Right forelimb (tissue), 1 donor: ENCODE measurements at places on chromosomes 3 and 15.

GRCh38 chr15:67082007-67082536, 16.7 kb downstream of the SMAD3 start:
- DNase-seq = no peak

DNA sequence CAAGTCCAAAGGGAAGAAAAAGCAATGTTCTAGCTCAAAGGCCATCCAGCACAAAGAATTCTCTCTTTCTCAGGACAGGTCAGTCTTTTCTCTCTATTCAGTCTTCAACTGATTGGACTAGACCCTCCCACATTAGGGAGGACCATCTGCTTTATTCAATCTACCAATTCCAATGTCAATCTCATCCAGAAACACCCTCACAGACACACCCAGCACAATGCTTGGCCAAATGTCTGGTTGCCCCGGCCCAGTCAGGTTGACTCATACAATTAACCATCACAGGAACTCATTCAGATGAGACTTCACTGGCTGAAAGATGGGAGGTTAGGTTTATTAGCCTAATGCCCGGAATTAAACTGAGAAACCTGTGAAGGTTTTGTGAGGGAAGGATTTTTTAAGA, 32.4 kb downstream of the ACAN start:
- DNase-seq = no peak

- no peak for DNase-seq
Measured at GRCh38 chr3:79297245-79297960, 470.4 kb downstream of the ROBO1 start.

DNA sequence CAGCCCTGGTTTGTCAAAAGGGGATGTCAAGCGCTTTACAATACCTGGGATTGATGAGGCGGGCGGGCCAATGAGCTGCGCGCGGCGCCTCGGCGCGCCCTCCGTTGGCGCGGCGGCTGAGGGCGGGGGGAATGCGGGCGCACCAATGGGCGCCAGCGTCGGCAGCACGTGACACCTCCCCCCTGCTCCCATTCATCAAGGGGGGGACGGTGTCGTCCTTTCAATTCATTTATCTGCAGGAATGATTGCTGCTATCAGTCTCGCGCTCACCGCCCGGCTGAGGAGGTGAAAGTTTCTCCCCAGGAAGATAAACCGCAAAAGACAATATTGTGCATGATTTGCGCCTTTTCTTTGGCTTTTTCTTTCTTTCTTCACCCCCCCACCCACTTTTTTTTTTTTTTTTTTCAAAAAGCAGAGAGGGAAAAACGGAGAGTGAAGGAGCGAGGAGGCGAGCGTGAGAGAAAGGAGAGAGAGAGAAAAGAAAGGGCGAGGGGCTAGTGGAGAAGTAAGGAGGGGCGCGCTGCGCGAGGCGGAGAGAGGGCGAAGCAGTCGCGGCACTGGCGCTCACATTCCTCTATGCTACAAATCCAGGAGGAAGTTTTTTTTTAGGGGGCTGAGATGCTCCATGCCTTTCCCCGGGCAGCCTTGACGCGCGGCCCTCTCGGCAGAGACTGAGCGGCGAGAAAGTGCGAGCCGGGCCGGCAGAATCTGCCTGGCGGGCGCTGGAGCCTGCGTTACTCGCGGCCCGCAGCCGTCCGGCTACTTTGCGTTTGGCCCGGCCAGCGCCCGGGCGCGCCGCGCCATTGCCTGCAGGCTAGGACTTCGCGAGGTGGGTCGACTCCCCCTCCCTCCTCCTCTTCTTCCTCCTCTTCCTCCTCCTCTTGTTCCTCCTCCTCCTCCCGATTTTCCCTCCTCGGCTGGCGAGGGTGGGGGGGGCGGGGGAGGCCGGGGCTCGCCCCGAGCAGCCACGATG, at the start of gene ZIC1:
TSS of gene ZIC1 (plus strand) at position 223 of the 973 bp plus-strand sequence. CDS start at position 971, 748 bp downstream.
- DNase-seq = peak; percentile 75

DNA sequence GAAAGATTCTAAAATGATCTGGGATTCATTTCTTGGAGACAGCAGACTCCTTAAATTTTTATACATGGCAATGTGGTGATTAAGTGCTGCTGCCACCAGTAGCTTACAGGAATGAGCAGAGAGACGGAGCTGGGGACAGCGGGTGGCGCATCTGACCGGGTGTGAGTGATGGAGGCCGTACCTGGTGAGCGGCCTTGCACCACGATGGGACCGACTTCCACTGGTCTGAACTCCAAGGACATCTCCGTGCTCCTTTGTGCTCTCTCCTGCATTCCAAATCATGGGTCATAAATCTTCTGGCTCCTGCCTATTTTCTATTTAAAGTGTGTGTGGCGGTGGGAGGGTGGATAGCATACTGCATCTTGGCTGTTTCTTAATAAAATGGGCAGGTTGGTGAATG, 262.6 kb downstream of the ABHD5 start:
- DNase-seq = no peak

- DNase-seq = no peak
Measured at GRCh38 chr3:2731843-2732242, 378.3 kb downstream of the IL5RA start.

DNA sequence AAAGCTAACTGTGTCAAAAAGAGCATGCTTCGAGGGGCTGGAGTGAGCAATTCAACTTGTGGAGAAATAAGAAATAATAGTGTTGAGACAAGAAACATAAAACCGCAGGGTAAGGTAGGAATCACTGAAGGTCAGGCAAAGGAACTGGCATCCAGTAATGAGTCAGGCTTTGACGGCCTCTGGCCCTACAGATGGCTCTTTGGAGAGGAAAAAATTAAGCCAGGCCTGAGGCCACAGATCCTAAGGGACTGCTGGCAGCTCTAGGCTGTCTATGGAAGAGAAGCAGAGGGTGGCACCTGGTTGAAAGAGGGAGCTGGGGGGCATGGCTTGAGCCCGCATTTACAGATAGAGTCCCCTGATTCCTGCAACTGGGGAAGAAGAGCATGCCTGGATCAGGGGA, 28.6 kb upstream of the ZSCAN2 start:
- DNase-seq = no peak

DNA sequence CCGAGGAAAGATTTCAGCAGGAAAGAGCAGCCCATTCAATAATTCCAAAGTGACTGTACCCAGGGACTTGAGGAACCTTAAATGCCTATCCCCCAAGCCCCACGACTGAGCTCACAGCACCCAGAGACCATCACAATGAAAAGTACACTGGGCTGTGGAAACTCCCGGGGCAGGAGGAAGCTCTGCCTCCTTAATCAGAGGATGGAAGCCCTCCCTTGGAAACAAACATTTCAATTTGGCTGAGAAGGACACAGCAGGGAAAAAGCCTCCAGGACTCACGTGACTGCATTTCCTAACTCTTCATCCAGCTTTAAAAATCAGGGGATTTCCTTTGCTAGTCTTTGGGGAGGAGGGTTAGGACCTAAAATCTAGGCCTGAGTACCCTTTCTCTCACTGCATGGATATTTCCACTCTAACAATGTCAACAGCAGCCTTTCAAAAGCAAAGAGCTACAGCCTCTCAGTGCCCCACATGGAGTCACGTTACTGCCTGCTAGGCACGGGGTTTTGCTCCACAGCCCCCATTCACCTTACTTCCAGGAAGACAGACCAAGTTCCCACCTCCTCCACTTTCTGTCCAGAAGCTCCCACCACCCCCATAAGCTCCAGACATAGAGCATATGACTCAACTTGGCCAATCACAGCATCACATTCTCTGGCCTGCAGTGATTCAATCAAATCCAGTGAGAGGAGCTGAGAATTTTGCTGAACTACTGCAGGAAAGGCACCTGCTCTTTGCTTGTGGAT, 68.9 kb upstream of the WNT5A start:
- DNase-seq = no peak

GRCh38 chr15:74381481-74381880, 14.0 kb upstream of the CYP11A1 start:
- DNase-seq = no peak

- no peak for DNase-seq
Measured at GRCh38 chr3:122572940-122573412, 4.5 kb upstream of the PARP15 start.

- DNase-seq = no peak
Measured at GRCh38 chr3:182294256-182294655, 499.0 kb upstream of the ATP11B start.

DNA sequence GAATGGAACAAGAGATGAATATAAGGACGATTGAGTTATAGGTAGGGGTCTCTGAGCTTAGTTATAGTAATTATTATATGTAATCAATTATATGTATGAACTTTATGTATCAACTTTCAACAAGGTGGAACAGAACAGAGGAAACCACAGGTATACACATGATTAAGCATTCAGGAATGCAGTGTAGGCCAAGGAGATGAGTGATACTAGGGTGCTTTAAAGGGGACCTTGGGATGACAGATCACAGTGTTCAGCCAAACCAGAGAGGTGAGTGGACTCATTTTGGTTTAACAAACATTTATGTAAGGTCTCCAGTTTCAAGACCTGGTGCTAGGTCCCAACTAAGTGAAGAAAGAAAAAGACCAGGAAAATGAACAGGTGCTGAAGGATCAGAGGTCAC, 895.5 kb downstream of the ROBO2 start:
- DNase-seq = no peak

GRCh38 chr3:62368705-62369475, 4.5 kb downstream of the FEZF2 start:
- DNase-seq = no peak
